Esophagus (tissue), 2 donors: ENCODE measurements at places on chromosomes 12 and 14. TPM values are rescaled to one million over a fixed set of nuclear protein-coding genes. Genes with fewer than 3 reads are reported as not detected.

Gene TROAP
- polyA plus RNA-seq: 14.0 TPM

Gene IL23A
- polyA plus RNA-seq: 2.9 TPM

Gene CEP83
- 8.3 TPM for polyA plus RNA-seq

Gene VSIG10
- 24.6 TPM for polyA plus RNA-seq

Gene USP44
- polyA plus RNA-seq: 0.43 TPM

Gene GPR132
- polyA plus RNA-seq: 0.47 TPM

Gene EPYC
- not detected for polyA plus RNA-seq

Gene UNC119B
- polyA plus RNA-seq: 4.9 TPM

Gene TAS2R20
- 0.08 TPM for polyA plus RNA-seq

Gene CLEC9A
- polyA plus RNA-seq: not detected

Gene SLC6A13
- not detected for polyA plus RNA-seq

Gene KRT3
- 2.4 TPM for polyA plus RNA-seq

Gene JAG2
- 18.7 TPM for polyA plus RNA-seq

Gene MAP1LC3B2
- 1.9 TPM for polyA plus RNA-seq

Gene DPPA3
- not detected for polyA plus RNA-seq

Gene MYO1H
- polyA plus RNA-seq: 0.62 TPM
